Stimulated activated CD4-positive, alpha-beta T cell treated with anti-CD3 and anti-CD28 coated beads, Interleukin-12 subunit alpha, Interleukin-12 subunit beta, amount 100 ng/mL, for 24 hours (primary cell): ENCODE measurements at places on chromosomes 4 and X.
A peak's percentile ranks its signal among the peaks of the same experiment; 100 is the strongest.

DNA sequence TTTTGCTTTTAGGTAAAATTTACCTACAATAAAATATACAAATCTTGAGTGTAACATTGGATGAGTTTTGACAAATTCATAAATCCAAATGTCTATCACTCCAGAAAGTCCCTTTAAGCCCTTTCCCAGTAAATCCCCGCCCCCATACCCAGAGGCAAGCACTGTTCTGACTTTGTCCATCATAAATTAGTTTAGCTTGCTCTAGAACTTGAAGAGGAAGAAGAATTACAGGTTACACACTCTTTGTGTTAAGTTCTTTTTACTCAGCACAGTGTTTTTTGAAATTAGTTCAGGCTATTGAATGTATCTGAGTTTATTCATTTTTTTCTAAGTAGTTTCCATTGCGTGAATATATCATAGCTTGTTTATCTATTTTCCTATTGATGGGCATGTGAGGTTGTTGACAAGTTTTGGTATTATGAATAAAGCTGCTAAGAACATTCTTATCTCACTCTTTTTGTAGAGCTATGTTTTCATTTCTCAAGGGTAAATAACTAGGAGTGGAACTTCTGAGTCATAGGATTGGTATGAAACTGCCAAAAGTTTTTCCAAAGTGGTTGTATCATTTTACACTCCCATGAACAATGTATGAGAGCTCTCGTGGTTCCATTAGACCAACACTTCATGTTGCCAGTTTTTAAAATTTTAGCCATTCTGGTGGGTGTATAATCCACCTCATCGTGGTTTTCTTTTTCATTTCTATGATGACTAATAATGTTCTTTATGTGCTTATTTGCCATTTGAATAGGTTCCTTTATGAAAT, 22.4 kb upstream of the HPSE start:
- no peak for DNase-seq

DNA sequence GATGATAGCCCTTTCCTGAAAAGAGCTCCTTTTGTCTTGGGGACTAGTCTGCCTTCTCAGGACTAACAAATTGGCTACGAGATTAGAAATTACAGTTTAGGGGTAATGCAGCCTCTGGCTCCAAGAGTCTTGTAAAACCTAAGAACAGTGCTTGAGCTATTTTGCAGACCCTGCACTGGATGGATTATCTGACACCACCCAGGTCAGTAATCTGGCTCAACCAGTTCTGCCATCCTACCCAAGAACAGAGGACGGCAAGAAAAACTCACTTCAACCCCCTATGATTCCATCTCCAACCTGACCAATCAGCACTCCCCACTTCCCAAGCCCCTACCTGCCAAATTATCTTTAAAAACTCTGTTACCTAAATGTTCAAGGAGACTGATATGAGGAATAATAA, 225.1 kb downstream of the FAM47A start:
- DNase-seq = no peak

DNA sequence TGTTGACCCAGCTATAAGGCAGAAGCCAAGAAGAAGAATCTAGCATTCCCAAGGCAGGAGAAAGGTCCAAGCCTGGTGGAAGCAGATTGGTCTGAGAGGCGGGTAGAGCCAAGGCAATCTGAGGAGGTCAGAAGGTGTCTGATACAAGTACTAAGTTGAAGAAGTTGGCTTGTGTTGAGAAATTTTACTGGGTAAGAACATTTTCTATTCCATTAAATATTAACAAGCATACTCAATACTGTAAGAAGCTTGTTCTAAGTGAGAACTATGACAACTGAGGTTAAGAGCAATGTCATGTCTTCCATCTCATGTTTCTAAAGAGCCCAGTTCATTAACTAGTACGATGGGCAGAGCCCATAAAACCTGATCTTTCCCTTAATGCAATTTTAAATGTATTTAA, 75.0 kb downstream of the FAM13A start:
- DNase-seq = no peak

GRCh38 chr4:2858451-2859217, 15.0 kb downstream of the ADD1 start:
- DNase-seq = no peak

DNA sequence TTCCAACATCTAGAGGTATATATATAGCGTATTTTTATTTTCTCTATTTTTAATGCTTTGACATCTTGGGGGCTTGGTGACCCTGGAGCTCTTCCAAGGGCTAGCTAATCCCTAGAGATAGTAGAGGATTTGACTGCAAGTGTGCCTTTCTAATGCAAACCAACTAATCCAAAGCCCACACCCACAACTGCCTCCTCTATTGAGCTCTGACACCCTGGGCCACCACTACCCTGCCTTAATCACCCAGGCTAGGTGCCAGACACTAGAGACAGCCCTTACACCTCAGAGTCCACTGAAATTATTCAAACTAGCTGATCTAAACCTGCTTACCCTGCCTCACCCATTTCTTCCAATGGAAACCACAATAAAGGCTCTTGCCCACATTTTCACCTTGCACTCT, 69.6 kb upstream of the ATXN3L start:
- no peak for DNase-seq

GRCh38 chr4:7335344-7336066, 99.2 kb downstream of the PSAPL1 start:
- peak; percentile 16 for DNase-seq

DNA sequence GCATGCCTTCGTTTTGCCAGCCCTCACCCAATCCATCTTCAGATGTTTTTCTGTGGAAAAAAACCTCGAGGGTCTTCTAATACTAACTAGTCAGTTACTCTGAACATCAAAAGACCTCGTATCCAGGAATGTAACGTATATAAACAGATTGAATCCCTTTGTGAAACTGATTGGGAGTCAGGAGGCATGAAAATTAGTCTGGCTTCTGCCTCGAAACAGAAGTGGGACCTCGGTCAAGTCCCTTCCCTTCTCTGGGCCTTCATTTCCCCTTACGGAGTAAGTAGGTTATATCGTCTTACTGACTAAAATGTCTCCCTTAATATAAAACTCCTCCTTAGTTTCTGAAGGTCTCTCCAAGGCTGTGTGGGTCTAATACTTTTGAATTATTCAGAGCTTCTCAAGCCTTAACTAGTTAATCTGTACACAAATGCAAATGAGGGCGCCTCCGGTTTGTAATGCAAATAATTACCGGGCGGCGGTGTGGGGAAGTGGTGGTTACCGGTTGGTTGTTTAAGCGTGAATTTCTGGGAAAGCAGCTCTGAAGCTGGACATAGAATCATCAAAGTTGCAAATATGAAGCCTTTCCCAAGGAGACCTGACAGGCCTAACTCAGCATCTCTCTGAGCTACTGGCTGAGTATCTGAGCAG, 11.4 kb upstream of the NKRF start:
- DNase-seq = no peak

- no peak for DNase-seq
Observed at GRCh38 chr4:152102436-152103000, 341.7 kb upstream of the GATB start.

- no peak for DNase-seq
Observed at GRCh38 chr4:81314196-81314896, 99.3 kb upstream of the PRKG2 start.

GRCh38 chr4:58209551-58209950, 1099.4 kb upstream of the IGFBP7 start:
- DNase-seq = no peak

DNA sequence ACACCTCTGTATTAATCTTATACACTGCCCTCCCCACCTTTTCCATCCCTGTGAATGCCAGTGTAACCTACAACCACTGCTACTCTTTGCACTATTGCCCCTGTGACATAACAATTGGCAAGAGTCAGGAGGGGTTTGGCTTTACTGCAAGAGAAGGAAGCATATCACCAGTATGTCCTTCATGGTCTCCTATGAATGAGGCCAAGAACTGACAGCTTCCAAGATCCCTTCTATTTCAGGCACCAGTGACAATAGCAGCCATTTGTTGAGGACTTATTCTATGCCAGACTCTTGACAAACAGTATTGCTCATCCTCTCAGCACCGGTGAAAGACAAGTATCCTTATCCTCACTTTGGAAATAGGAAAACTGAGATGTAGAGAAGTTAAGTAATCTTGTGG, 363.9 kb downstream of the MID1IP1 start:
- no peak for DNase-seq

DNA sequence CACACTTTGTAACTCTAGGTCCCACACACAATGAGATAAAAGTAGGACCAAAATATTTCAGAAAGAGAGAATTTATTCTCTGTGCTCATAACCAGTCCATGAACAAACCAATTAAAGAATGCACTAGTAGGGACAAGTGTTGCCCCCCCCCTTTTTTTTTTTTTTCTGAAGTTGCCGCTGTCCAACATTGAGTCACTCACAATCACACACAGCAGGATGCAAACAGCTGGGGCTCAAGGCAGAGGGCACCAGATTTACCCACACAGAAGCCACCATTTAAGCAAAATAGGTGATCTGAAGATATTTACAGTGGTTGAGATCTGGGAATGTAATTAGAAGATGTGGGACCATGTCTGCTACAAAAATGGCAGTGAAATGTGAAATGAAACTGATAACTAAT, 850.9 kb upstream of the SLIT2 start:
- no peak for DNase-seq

GRCh38 chr4:163180090-163180489, 13.4 kb upstream of the NAF1 start:
- no peak for DNase-seq
